ENCODE measurements at places on chromosomes 6 and 20.

DNA sequence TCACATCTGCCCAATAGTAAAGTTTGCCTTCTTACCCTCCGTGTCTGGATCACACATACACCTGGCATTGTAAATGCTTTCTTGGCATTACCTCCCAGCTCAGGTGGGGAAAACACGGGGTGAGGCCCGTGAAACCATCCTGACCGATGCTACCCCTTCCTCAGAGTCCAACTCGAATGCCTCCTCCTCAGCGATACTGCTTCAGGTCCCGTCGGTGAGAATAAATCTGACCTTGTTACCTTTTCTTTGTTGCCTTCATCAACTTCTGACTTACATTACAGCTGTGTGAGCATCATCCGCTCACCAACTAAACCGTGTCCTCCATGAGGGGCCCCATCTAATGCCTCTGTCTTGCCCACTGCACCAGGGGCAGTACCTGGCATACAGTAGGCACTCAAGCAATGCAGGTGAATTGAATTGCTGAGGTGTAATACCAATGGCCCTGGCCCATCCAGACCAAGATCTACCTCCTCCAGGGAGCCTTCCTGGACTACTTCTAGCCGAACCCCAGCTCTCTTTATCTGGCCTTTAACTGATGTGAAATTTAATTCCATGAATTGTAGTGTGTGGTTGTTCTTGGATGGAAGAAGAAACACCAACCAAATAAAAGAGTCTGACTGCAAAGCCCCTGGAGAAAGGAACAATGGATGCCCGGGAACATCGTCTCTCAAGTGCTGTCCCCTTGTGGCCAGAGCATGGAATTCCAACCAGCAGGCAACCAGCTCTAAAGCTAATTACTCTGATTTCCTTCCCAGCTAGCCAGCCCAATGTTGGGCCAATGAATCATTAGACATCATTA is 141.5 kb downstream of the ANKRD60 start:
- DNase-seq: peak; percentile 56

DNA sequence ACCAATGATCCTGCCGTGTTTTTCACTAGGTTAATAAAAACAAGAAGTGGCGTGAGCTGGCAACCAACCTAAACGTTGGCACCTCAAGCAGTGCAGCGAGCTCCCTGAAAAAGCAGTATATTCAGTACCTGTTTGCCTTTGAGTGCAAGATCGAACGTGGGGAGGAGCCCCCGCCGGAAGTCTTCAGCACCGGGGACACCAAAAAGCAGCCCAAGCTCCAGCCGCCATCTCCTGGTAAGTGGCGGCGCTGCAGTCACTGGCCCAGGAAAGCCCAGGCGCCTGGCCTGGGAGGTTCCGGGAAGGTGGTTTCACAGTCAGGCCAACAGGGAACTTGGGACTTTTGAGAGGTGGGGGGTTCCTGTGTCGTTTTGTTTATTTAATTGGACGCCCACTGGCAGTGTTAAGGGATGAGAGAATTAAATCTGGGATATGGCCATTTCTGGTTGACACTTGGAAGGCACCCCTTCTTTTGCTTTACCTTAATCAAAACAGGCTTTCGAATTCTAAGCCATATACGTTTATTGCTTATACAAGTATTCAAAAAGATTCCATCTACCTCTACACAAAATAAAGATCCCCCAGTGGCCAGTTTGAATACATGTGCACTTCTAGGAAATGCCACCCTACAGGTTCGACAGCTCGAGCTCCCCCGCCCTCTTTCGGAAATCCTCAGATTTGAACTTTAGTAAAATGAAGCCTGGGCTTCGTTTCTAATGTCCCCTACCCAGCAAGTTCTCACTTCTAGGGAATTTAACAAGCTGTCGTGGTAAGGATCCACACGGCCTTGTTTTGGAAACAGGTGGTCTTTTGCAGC is 138.9 kb downstream of the TMEM242 start:
- peak; percentile 45 for DNase-seq

- DNase-seq: no peak
These were observed 31.6 kb downstream of the TFAP2D start for GRCh38 chr6:50744976-50745375.

- peak; percentile 17 for DNase-seq
These were observed 173.1 kb downstream of the EYA2 start for GRCh38 chr20:47067776-47068175.

DNA sequence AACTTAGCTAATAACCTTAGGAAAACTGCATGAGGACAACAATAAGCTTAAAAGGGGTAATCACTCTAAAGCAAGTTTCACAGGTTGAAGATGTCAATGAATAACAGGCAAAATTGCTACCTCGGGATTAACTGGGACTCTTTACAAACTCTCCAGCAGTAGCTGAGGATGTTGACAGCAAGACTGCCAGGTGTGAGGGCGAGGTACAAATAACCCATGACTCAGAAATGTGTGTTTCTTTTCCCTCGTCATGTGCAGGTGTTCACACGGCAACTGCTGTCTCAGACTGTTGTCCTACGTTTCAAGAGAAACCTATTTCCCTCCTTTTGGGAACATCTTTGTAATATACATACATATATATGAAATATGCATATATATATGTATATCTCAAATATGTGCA is 15.9 kb downstream of the BCAS1 start:
- DNase-seq: no peak

- peak; percentile 23 for DNase-seq
These were observed 213.9 kb upstream of the CNR1 start for GRCh38 chr6:88380083-88380482.

DNA sequence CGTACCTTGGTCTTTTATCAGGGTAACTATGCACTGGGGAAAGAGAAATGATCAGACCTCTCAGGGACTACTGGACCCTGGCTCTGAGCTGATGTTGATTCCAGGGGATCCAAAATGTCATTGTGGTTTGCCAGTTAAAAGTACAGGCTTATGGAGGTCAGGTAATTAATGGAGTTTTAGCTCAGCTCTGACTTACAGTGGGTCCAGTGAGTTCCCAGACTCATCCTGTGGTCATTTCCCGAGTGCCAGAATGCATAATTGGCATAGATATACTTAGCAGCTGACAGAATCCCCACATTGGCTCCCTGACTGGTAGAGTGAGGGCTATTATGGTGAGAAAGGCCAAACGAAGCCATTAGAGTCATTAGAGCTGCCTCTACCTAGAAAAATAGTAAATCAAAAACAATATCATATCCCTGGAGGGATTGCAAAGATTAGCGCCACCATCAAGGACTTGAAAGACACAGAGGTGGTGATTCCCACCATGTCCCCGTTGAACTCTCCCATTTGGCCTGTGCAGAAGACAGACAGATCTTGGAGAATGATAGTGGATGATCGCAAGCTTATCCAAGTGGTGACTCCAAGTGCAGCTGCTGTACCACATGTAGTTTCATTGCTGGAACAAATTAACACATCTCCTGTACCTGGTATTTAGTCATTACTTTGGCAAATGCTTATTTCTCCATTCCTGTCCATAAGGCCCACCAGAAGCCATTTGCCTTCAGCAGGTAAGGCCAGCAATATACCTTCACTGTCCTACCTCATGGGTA is 152.4 kb downstream of the THBS2 start:
- DNase-seq: no peak

- DNase-seq: no peak
These were observed 22.0 kb upstream of the DDR1 start for GRCh38 chr6:30862156-30862875.
